ENCODE measurements at places on chromosomes 1 and 21. TPM values are rescaled to one million over a fixed set of nuclear protein-coding genes. Genes with fewer than 3 reads are reported as not detected.
A peak's percentile ranks its signal among the peaks of the same experiment; 100 is the strongest.

The ELAVL4 gene
- 0.12 TPM for total RNA-seq

The LRRN2 gene
- total RNA-seq: 1.9 TPM

The FAM177B gene
- not detected for total RNA-seq

The C1orf115 gene
- total RNA-seq: 6.8 TPM

The RAB25 gene
- total RNA-seq: 2.4 TPM

The LAMC1 gene
- 90.2 TPM for total RNA-seq

The MIS18A gene
- 64.0 TPM for total RNA-seq

The AMY2A gene
- total RNA-seq: not detected

The ICOSLG gene
- 0.22 TPM for total RNA-seq

The LCE1B gene
- total RNA-seq: not detected

The KRTAP19-3 gene
- not detected for total RNA-seq

The PIGK gene
- 16.9 TPM for total RNA-seq

The TTC13 gene
- total RNA-seq: 23.0 TPM

GRCh38 chr1:74334147-74334546 is 99.0 kb downstream of the TNNI3K start:
- H3K36me3 ChIP-seq: no peaks in the 10 kb centered on the region
- peaks cover 8% of the 10 kb centered on the region for H3K4me1 ChIP-seq
- H3K27me3 ChIP-seq: no peaks in the 10 kb centered on the region
- H3K27ac ChIP-seq: no peak overlapping the region
- DNase-seq: no peak

DNA sequence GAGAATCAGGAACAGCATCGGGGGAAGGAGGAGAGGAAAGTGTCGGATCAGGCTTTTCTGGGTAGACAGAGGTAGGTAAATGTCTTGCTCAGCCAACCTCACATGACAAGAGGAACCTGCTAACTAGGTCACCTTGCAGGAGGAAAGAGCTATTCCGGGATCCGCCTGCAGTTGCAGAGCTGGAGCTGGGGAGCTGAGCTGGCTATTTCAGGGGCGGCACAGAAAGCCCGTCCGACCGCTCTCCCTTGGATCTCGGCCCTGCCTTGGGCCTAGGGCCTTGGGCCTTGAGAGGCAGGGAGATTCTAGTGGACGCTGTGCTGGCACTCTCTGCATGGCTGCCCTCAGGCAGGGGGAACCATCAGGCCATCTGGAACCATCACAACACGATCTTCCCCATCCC is 56.5 kb upstream of the CTPS1 start:
- no peaks in the 10 kb centered on the region for H3K27me3 ChIP-seq
- H3K36me3 ChIP-seq: no peaks in the 10 kb centered on the region
- no peak overlapping the region for H3K4me3 ChIP-seq
- DNase-seq: no peak
- H3K4me1 ChIP-seq: peaks cover 8% of the 10 kb centered on the region

- H3K36me3 ChIP-seq: no peaks in the 10 kb centered on the region
- no peak overlapping the region for H3K4me3 ChIP-seq
- H3K27me3 ChIP-seq: no peaks in the 10 kb centered on the region
- DNase-seq: no peak
- H3K4me1 ChIP-seq: no peaks in the 10 kb centered on the region
Measured at GRCh38 chr21:28410256-28410655, 582.4 kb downstream of the LTN1 start.

- no peaks in the 10 kb centered on the region for H3K36me3 ChIP-seq
- no peak for DNase-seq
- no peaks in the 10 kb centered on the region for H3K4me1 ChIP-seq
- no peak overlapping the region for H3K4me3 ChIP-seq
- no peak overlapping the region for H3K27ac ChIP-seq
- H3K27me3 ChIP-seq: no peaks in the 10 kb centered on the region
Measured at GRCh38 chr1:59617434-59617833, 197.3 kb upstream of the HOOK1 start.

DNA sequence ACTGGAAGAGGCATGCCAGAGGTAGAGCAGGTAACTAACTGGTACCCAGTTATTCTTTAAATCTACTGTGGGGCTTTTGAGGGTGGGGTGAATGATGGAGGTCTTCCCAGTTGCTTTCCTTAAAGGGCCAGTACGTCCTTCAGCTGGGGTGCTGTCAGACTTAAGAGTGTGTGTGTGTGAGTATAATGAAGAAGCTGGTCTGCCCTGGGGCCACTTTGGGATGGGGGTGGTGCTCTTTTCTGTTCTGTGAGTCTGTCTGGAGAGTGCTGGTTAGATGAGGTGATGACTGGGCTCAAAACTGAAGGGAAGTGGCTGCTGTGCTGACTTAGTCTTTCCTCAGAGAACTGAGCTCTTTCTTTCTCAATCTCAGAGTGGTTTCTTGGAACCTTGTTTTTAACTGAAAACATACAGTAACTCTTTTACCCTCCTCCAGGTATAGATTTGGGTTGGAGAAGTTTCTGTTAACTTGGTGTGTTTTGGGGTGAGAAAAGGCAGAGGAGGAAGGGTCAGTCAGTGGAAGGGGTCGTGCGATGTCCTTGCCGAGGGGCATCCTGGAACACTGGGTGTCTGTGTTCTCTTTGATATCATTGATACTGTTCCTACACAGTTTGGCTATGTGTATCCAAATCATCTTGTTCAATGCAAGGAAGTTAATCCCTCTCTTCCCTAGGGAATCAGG is 746 bp downstream of the MACF1 start:
- H3K27me3 ChIP-seq: no peaks in the 10 kb centered on the region
- H3K4me3 ChIP-seq: peak overlapping the region; percentile 6

- H3K27me3 ChIP-seq: no peaks in the 10 kb centered on the region
- H3K36me3 ChIP-seq: no peaks in the 10 kb centered on the region
- DNase-seq: no peak
- H3K4me3 ChIP-seq: no peak overlapping the region
- H3K27ac ChIP-seq: no peak overlapping the region
- no peaks in the 10 kb centered on the region for H3K4me1 ChIP-seq
Measured at GRCh38 chr1:225917536-225917935, 6.5 kb downstream of the PYCR2 start.

- no peaks in the 10 kb centered on the region for H3K27me3 ChIP-seq
- H3K4me3 ChIP-seq: no peak overlapping the region
Measured at GRCh38 chr1:36349241-36349671, 25.8 kb upstream of the EVA1B start.

- no peak overlapping the region for H3K27ac ChIP-seq
- no peak overlapping the region for H3K4me3 ChIP-seq
- no peaks in the 10 kb centered on the region for H3K4me1 ChIP-seq
- no peak for DNase-seq
Measured at GRCh38 chr1:155884031-155884960, 24.9 kb downstream of the SYT11 start.

DNA sequence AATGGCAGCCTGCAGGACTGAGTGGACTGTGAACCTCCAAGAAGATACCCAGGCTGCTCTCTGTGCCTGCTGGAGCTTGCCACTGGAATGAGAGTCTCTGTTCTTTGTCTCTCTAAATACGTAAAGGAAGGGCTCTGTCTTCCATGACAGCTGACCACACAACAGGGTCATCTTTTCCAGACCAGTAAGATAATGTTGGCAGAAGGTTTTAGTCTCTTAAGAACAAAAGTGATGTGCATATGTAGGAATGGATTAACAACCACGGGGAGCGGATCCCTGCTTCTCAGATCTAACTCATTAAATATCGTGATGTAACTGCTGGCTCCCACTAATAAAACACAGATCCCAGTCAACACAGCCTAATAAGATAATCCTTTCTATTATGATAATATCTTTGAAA is 67.5 kb downstream of the MAP10 start:
- H3K27ac ChIP-seq: no peak overlapping the region
- H3K4me1 ChIP-seq: no peaks in the 10 kb centered on the region
- no peak overlapping the region for H3K4me3 ChIP-seq
- no peak for DNase-seq

DNA sequence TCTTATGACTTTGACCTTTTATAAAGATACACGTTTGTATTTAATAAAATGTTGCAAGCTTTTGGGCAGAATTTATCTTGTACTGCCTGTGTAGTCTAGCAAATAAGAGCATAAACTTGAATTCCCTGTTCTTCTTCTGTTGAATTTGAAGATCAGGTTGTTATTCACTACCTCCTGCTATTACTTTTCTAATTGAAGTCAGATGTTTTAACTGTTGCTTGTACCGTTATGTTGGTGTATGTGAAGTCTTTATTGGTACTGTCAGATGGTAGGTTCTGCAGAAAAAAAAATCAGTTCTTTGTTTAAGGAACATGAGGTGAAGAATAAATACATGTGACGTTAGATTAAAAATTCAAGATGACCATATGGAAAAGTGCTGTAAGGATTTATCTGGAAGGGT is 69.1 kb downstream of the DYRK1A start:
- no peak for DNase-seq
- peaks cover 21% of the 10 kb centered on the region for H3K36me3 ChIP-seq
- H3K4me1 ChIP-seq: peaks cover 20% of the 10 kb centered on the region
- H3K4me3 ChIP-seq: peak overlapping the region; percentile 20

DNA sequence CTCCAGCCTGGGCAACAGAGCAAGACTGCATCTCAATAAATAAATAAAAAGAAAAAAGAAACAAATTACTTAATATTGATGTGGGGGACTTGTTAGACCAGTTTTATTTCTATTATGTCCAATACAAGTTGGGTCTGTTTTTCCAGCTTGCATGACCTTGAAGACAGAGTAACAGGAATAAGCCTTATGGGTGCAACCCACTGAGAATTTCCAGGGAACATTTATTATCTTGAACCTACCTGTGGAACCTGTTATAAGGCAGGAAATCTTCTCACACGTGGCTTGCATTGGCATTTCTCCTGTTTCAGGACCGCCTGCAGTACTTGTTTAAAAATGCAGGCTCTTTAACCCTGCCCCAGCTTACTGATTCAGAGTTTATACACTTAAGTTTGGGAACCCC is 64.0 kb downstream of the ZBTB17 start:
- H3K27me3 ChIP-seq: no peaks in the 10 kb centered on the region
- peaks cover 18% of the 10 kb centered on the region for H3K36me3 ChIP-seq
- DNase-seq: no peak

GRCh38 chr1:152050886-152051675 is 14.3 kb upstream of the S100A11 start:
- no peak overlapping the region for H3K27ac ChIP-seq
- no peak overlapping the region for H3K4me3 ChIP-seq
- H3K4me1 ChIP-seq: peaks cover 5% of the 10 kb centered on the region

GRCh38 chr1:199122532-199123311 is 483.9 kb downstream of the PTPRC start:
- H3K27me3 ChIP-seq: no peaks in the 10 kb centered on the region
- DNase-seq: no peak
- H3K27ac ChIP-seq: no peak overlapping the region
- no peaks in the 10 kb centered on the region for H3K4me1 ChIP-seq
- no peaks in the 10 kb centered on the region for H3K36me3 ChIP-seq

GRCh38 chr1:153852170-153852569 is 70.6 kb downstream of the GATAD2B start:
- peaks cover 5% of the 10 kb centered on the region for H3K36me3 ChIP-seq
- no peak for DNase-seq
- no peak overlapping the region for H3K4me3 ChIP-seq
- no peaks in the 10 kb centered on the region for H3K4me1 ChIP-seq
- H3K27ac ChIP-seq: no peak overlapping the region
- no peaks in the 10 kb centered on the region for H3K27me3 ChIP-seq

DNA sequence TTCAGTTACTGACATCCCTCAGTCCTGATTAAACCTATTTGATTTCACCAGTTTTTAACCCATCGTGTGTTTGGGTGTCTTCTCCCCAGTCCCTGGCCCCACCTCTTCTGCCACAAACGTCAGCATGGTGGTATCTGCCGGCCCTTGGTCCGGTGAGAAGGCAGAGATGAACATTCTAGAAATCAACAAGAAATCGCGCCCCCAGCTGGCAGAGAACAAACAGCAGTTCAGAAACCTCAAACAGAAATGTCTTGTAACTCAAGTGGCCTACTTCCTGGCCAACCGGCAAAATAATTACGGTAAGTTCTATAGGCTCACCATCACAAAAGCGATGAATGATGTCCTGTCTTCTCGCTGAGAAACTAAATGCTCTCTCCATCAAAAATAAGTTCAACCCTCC is 28.7 kb downstream of the NBPF3 start:
- no peaks in the 10 kb centered on the region for H3K36me3 ChIP-seq
- no peaks in the 10 kb centered on the region for H3K27me3 ChIP-seq
- H3K4me1 ChIP-seq: no peaks in the 10 kb centered on the region
- no peak overlapping the region for H3K4me3 ChIP-seq
- DNase-seq: peak; percentile 59
- no peak overlapping the region for H3K27ac ChIP-seq

- H3K4me1 ChIP-seq: no peaks in the 10 kb centered on the region
- no peaks in the 10 kb centered on the region for H3K27me3 ChIP-seq
- H3K4me3 ChIP-seq: no peak overlapping the region
- no peak overlapping the region for H3K27ac ChIP-seq
Measured at GRCh38 chr1:161987303-161987702, 36.4 kb downstream of the OLFML2B start.

GRCh38 chr1:118335331-118335732 is 150.3 kb upstream of the SPAG17 start:
- no peaks in the 10 kb centered on the region for H3K36me3 ChIP-seq
- H3K4me3 ChIP-seq: no peak overlapping the region
- no peak for DNase-seq
- H3K27ac ChIP-seq: no peak overlapping the region
- no peaks in the 10 kb centered on the region for H3K4me1 ChIP-seq

- H3K4me1 ChIP-seq: peaks cover 16% of the 10 kb centered on the region
- H3K4me3 ChIP-seq: no peak overlapping the region
- DNase-seq: no peak
- no peaks in the 10 kb centered on the region for H3K36me3 ChIP-seq
Measured at GRCh38 chr1:68271596-68271995, 39.3 kb upstream of the WLS start.

GRCh38 chr1:208929575-208929974 is 653.9 kb upstream of the CAMK1G start:
- H3K4me1 ChIP-seq: peaks cover 18% of the 10 kb centered on the region
- H3K27me3 ChIP-seq: no peaks in the 10 kb centered on the region
- H3K4me3 ChIP-seq: no peak overlapping the region
- DNase-seq: no peak
- no peak overlapping the region for H3K27ac ChIP-seq

DNA sequence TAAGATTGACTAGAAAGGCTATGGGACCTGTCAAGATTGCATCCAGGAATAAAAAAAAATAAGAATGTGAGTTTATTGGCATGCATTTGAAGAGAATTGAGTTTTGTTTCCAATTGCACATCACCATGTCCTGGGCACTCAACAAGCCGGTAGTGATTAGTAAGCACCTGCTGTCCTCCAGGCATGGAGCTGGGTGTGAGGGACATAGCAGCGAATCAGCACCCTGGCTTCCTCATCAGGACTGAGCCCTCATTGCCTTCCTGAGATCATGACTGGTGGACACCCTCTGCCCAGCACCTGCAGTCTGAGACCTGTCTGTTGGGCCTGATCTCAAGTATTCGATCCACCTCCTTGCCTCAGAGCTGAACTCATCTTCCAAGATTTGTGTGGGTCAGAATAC is 26.8 kb downstream of the S100A6 start:
- no peak overlapping the region for H3K4me3 ChIP-seq
- no peaks in the 10 kb centered on the region for H3K4me1 ChIP-seq
- H3K27me3 ChIP-seq: peaks cover 6% of the 10 kb centered on the region

DNA sequence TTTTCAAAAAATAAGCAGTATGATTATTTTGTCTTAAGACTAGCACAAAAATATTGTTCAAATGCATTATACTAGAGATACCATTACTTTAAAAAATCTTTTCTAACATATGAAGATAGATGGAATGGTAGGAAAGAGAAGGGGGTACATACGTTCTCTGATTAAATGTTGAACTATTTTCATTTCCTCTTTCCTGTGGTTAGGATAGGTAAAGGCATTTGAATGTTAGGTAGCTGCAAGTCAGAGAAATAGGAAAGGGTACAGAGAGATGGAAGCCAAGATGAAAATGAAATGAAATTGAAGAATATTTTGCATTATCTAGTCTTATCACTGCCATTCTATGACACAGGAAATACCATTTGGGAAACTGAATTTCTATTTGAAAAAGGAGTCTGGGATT is 28.3 kb downstream of the TLCD4 start:
- no peak overlapping the region for H3K27ac ChIP-seq
- H3K36me3 ChIP-seq: no peaks in the 10 kb centered on the region
- peaks cover 4% of the 10 kb centered on the region for H3K4me1 ChIP-seq

Data from neural progenitor cell (in vitro differentiated cells).